ENCODE measurements at places on chromosomes 4 and X.

DNA sequence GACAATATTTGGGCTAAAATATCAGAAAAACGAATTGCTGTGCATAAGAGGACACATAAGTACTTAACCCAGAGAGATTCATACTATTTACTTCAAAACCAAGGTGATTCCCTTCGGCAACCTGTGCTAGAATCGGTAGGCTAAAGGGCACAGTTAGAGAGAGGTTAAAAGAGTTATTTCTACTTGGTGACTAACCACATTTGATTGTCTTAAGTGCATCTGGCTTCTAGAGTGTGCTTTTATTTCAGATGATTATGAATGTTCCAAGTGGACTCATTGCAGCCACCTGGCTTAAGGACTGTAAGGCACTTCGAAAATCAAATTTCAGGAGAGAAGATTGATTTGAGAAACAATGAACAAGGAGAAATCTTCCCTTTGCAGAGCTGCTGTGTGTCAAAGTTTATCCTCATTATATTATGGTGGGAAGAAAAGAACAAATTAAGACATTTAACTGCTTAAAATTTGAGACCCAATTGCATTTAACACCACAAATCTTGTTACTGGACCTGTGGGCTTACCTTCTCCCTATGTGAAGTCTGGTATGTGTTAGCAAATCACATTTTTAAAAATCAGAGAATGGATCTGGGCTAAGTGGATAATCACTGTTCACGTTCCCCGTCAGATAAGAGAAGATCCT lies 34.0 kb downstream of the PHOX2B start:
- no peak for DNase-seq

GRCh38 chrX:29090811-29091210 lies 503.6 kb downstream of the IL1RAPL1 start:
- DNase-seq, result no peak

DNA sequence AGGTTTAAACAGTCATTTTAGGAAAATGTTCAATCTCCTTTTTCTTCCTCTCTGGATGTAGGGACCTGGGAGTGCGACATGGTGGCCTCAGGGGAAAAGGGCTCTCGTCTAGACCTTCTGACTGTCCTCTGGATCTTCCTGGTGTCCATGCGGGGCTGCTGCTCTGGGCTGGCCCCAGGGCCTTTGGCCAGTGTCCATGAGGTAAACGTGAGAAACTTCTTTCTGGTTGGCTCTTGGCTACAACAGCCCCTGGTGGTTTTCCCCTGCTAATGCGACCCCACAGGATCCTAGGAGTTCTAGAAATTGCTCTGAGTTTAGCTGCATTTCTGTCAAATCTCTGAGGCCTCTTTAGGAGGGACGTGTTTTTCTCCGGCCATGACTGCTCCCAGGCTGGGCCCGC lies 85.7 kb downstream of the MFAP3L start:
- DNase-seq, result no peak

DNA sequence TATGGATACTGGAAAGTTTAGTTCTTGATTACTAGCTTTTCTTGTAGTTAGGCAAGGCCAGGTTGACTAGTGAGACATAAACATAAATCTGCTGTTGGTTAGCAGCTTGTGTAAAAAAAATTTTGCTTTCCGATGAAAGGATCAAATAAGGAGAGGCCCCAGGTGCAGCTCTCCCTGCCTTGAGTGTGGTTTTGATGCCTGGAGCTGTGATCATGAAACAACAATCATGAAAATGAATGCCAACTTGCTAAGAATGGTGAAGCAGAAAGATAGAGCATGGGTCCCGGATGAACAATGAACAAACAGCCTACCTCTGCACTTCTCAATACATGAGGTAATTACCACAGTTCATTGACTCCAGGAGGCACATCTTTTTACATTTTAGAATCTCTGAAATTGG lies 14.4 kb upstream of the SYP start:
- DNase-seq, result no peak

DNA sequence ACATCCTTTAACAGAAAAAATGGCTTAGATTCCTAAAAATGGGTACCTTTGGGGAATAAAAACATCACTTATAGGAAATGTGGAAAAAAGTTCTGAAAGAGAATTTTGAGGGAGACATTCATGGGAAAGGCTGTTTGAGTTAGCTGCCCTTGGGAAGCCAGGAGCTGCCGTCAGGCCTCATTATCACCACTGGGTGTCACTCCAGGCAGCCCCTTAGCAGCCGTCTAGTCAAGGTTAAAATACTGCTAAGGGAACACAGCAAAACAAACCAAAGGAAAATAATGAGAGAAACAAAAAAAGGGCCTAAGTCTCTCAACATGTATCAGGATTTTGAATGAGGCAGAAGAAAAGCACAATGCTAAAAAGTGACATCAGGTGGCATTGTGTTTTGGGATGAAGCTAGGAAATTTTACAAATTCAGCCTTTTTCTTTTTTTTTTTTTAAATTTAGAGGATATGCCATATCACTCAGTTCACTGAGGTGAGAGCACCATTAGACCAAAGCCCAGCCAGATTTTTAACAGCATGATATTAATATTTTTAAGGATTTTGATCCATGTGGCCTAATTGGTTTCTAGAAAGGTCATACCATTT lies 235.3 kb downstream of the GPAT3 start:
- DNase-seq, result no peak

DNA sequence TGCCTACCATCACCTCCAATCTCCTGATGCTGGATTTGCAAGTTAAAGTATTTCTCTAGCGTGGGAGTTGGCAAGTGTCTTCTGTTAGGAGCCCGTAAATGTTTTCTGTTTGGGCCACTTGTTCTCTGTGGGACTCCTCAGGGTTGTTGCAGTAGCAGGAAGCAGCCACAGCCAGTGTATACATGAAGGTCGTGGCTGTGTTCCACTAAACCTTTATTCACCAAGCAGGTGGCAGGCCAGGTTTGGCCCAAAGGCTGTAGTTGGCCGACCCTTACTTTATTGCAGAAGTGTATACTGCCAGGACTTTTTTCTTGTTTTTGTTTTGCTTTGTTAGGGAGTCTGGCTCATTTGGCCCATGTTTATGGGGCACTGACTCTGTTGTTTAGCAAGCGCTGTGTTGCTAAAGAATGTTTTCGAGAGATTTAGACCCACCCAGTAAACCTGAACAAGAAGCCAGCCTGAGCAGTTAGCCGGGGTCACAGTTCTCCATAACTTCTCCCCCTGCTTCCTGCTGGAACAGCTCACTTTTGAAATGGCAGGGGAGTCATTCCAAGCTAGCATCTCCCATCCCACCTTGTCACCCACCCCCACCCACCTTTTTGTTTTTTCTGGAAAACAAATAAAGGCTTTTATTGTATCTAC lies 58.8 kb downstream of the SHROOM2 start:
- DNase-seq, result no peak

Measured in NCI-H446 treated with DMSO at 0.1 percent for 48 hours (cell line).